ENCODE measurements at places on chromosomes 2 and 18.

- no peak for DNase-seq
Measured at GRCh38 chr2:47842846-47843245, 59.9 kb downstream of the MSH6 start.

GRCh38 chr2:33442528-33443079, 33.8 kb upstream of the RASGRP3 start:
- DNase-seq = no peak

DNA sequence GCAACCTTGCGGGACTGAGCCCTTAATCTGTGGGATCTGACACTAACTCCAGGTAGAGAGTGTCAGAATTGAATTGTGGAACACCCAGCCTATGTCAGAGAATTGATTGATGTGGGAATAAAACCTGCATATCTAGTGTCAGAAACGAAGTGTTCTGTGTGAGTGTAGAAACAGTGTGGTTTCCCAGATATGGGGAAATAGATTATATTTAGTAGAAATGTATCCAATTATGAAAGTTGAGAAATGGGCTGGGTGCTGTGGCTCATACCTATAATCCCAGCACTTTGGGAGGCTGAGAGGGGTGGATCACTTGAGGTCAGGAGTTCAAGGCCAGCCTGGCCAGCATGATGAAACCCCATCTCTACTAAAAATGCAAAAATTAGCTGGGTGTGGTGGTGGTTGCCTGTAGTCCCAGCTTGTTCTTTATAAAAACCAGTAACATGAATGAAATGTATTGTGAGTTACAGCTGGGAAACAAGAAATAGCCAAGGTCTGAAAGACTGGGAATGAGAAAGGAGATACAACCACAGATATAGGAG, 4.3 kb upstream of the TP53I3 start:
- DNase-seq = no peak

- no peak for DNase-seq
Measured at GRCh38 chr2:107108556-107108955, 222.6 kb upstream of the ST6GAL2 start.

DNA sequence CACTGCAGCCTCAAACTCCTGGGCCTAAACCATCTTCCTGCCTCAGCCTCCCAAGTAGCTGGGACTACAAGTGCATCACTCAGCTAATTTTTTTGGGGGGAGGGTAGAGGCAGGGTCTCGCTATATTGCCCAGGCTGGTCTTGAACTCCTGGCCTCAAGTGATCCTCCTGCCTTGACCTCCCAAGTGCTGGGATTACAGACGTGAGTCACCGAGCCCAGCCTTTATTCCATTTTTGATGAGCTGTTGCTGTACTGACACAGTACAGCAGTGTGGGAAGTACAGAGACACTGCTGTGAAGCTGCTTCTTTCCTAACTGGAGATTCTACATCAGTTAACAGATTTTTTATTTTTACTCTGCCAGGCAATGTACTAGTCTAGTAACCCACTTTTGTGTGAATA, 18.8 kb downstream of the PTRHD1 start:
- no peak for DNase-seq

DNA sequence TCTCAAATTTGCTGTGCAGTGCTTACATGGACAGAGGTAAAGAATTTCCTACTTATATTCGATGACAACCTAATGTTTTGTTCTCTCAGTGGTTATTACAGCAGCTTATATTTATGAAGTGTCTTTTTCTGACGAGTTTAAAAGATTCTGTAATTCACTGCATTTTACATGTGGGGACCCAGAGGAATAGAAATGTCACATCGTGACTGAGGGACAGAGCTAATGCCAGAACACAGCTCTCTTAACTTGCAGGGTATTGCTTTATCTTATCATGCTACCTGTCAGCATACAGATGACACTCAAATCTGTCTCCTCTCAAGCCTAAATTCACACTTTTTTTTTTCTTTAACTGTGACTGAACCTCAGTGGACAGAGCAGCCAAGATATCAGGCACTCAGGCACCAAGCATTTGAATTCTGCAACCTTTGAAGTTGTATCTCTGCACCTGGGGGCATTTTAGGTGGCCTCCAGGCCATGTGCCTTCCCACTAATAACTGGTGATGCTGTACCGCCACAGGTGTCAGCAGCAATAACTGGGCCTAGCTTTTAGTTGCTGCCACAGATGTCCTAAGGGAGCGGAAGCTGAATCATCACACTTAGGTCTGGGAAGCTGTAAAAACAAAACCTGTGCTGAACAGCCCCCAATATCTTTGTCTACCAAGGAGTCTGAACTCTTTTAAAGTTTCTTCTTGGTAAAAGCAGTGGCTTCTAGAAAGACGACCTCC, 315.8 kb upstream of the NRP2 start:
- DNase-seq = no peak

DNA sequence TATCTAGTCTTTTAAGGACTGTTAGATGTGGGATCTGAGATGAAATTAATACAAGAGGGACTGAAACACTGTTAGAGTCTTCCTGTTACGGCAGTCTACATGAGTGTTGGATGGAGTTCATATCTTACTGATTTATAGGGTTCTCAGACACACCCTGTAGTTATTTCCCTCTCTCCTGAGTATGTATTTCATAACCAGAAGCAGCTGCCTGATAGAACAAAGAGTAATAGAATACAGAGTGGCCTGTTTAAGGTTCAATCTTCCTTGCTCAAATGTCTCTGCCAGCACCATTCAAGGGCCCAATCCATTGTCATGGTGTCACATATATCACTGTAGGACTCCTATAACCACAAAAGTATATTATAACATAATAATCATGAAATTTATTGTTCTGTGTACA, 1229.1 kb upstream of the ACVR2A start:
- DNase-seq = no peak

DNA sequence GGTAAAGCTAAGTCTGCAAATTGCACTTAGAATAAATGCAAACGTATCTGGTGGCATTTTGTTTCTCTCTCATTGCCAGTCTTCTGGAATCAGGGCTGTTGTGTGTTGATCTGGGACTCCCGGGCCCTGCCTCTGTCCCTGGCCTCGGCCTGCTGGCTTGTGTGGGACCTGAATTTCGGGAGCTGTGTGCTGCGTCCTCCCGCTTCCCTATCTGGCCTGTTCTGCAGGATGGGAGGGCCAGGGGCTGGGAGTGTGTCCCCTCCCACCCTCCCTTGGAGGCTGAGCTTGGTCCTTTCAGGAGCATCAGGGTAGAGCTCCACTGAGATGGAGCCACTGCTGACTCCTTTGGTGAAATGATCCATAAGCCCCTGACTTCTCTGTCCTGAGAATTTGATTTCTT, 118.5 kb downstream of the ACKR3 start:
- DNase-seq = no peak

DNA sequence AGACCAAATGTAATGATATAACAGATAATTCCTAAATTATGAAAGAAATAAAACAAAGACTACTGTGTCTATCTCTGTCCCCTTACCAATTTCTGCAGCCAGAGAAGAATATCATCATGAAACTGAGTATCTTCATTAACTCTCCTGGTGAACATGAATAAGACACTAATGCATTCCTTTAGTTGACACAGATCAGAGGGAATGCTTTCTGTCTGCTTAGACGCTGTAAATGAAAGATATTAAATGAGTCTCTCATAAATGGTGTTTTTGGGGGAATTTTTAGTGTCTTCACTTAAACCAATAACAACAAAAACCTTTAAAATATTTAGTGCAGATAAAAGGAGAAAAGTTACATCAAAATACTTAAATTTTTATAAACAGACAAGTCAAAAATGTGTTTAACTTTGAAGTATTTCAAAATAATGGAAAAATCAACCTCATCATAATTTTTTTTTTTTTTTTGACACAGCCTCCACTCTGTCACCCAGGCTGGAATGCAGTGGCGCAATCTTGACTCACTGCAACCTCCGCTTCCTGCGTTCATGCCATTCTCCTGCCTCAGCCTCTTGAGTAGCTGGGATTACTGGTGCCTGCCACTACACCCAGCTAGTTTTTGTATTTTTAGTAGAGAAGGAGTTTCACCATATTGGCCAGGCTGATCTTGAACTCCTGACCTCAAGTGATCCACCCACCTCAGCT, 16.0 kb downstream of the EPG5 start:
- DNase-seq = peak; percentile 40
